Heart right ventricle (tissue), 16 donors: ENCODE measurements at places on chromosomes 3 and 15. TPM values are rescaled to one million over a fixed set of nuclear protein-coding genes. Genes with fewer than 3 reads are reported as not detected.
A peak's percentile ranks its signal among the peaks of the same experiment; 100 is the strongest.

ZNF660 gene
- total RNA-seq = 0.69 TPM

SMC4 gene
- total RNA-seq = 22.4 TPM

CASR gene
- not detected for total RNA-seq

DNA sequence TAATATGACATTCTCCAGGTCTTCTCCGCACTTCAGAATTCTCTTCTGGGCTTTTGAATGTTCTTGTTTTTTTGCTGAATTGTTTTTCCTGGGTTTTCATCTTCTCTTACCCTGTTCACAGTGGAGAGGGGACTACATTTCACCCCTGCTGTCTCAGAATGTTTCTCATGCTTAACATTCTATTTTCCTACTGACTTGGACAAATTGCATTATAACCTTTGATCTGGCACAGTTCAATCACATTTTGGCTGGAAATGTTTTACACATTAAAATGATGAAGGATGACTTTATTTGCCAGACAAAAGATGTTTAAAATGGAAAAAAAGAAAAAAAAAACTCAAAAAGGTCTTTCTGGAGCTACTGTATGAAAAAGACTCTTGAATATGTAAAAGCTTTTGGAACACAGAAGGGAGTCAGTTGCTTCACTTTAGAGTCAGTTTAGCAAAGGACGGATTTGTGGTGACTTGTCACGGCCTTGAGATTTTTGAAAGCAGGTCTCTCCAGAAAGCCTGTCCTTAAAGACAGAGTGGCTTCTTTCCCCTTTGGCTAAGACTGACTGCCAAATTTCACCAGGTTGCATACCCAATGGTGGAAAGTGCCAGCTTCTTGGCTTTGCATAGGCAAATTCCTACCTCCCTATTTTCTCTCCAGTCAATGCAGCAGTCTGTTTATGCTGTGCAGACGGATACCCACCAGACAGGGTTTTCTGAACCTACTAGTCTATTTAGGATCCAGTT lies 401.0 kb upstream of the TBL1XR1 start:
- DNase-seq = no peak

GRCh38 chr3:141737678-141738021 lies 448 bp upstream of the RNF7 start:
- no peak for DNase-seq

GRCh38 chr3:46844881-46845312 lies 18.3 kb downstream of the MYL3 start:
- peak; percentile 11 for DNase-seq

GRCh38 chr3:61729038-61729634 lies 167.8 kb downstream of the PTPRG start:
- no peak for DNase-seq
